GM23338 (cell line): ENCODE measurements at places on chromosomes 12 and 14. TPM values are rescaled to one million over a fixed set of nuclear protein-coding genes. Genes with fewer than 3 reads are reported as not detected.

GRCh38 chr12:24739106-24739779, 209.7 kb downstream of the BCAT1 start:
- no peaks in the 10 kb centered on the region for H3K27me3 ChIP-seq
- peaks cover 4% of the 10 kb centered on the region; the same call in 1 of the 2 replicates for H3K4me1 ChIP-seq
- H3K36me3 ChIP-seq: no peaks in the 10 kb centered on the region
- no peak overlapping the region for H3K27ac ChIP-seq
- no peak overlapping the region for H3K4me3 ChIP-seq

GRCh38 chr14:85332401-85332800, 197.5 kb upstream of the FLRT2 start:
- H3K36me3 ChIP-seq: no peaks in the 10 kb centered on the region
- H3K4me3 ChIP-seq: no peak overlapping the region
- DNase-seq: no peak
- no peak overlapping the region for H3K27ac ChIP-seq
- H3K4me1 ChIP-seq: no peaks in the 10 kb centered on the region
- H3K27me3 ChIP-seq: no peaks in the 10 kb centered on the region

- no peaks in the 10 kb centered on the region for H3K36me3 ChIP-seq
- H3K4me1 ChIP-seq: no peaks in the 10 kb centered on the region
- peak; percentile 90 for DNase-seq
- H3K4me3 ChIP-seq: no peak overlapping the region
- H3K27ac ChIP-seq: no peak overlapping the region
- H3K27me3 ChIP-seq: no peaks in the 10 kb centered on the region
Observed at GRCh38 chr14:104563742-104564615, 15.6 kb upstream of the C14orf180 start.

DNA sequence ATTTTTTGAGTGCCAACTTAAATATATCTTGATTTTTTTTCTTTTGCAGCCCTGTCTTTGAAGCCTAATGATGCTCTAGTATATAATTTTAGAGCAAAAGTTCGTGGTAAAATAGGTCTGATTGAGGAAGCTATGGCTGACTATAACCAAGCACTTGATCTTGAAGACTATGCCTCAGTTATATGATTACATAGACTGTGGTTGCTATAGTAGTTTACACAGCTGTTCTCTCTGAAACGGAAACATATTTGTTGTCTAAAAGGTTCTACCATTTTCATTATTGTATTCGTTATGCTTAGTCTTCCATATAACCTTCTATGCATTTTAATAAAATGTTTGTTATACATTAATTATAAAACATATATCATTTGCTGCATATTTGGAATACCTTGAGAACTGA, 246.7 kb downstream of the TTC6 start:
- no peaks in the 10 kb centered on the region for H3K4me1 ChIP-seq
- no peak overlapping the region for H3K4me3 ChIP-seq
- no peak overlapping the region for H3K27ac ChIP-seq
- no peaks in the 10 kb centered on the region for H3K36me3 ChIP-seq

GRCh38 chr12:49028666-49029275, 10.2 kb upstream of the PRKAG1 start:
- H3K4me1 ChIP-seq: no peaks in the 10 kb centered on the region
- H3K27me3 ChIP-seq: no peaks in the 10 kb centered on the region
- DNase-seq: no peak
- no peak overlapping the region for H3K27ac ChIP-seq
- H3K36me3 ChIP-seq: peaks cover 36% of the 10 kb centered on the region

DNA sequence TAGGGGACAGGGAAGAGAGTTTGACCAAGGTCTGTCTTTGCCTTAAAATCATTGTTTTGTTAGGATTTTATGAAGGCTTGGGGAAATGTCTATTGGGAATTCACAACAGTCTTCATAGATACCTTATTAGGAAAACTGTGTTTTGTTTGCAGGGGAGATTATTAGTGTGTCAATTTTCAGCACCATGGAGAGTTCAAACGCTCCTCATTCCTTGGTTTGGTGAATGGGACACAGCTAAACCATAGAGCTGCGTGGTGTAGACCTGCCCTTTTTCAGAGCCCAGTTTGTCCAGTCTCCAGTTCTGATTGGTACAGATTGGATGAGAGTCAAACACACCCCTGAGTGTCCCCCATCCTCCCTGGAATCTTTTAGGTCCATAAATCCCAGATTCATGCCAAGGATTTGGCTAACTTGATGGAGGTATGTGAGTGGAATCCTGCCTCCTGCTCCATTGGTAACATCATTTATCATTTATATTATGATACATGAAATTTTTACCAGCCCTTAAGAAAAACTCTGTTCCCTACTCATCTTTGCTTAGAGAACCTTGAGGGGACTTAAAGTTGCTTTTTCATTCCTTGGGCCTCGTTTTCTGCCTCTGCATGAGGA, 12.0 kb downstream of the NGDN start:
- no peaks in the 10 kb centered on the region for H3K27me3 ChIP-seq
- H3K27ac ChIP-seq: peak overlapping the region; percentile 96
- no peak overlapping the region for H3K4me3 ChIP-seq
- peak; percentile 83 for DNase-seq
- peaks cover 46% of the 10 kb centered on the region for H3K4me1 ChIP-seq
- H3K36me3 ChIP-seq: peaks cover 10% of the 10 kb centered on the region

DNA sequence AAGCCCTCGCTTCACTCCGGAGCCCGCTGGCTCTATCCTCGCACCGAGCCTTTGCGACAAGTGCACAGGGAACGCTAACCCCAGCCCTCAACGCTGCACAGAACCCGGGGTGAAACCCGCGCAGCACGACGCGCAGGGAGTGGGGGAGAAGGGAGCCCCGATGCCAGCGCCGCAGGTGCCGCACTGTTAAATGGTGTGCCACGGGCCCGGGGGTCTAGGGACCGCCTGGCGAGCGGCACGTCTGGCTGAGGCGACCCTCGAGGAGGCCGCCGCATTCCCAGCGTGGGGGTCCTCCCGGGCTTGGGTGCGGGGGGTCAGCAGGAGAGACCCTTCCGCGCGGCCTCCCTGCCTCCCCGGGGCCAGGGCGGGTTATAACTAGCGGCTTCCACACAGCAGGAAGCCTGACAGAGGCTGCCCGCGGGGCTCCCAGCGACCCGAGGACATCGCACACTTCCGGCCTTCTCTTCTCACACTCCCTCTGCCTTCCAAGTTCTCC, 23.8 kb upstream of the LRTM2 start:
- H3K4me3 ChIP-seq: peak overlapping the region; percentile 67
- no peaks in the 10 kb centered on the region for H3K36me3 ChIP-seq
- peaks cover 11% of the 10 kb centered on the region; the same call in 1 of the 2 replicates for H3K4me1 ChIP-seq
- H3K27ac ChIP-seq: no peak overlapping the region
- DNase-seq: peak; percentile 51
- H3K27me3 ChIP-seq: peaks cover 5% of the 10 kb centered on the region

- no peak for DNase-seq
- H3K36me3 ChIP-seq: no peaks in the 10 kb centered on the region
- no peak overlapping the region for H3K4me3 ChIP-seq
- no peaks in the 10 kb centered on the region for H3K27me3 ChIP-seq
- H3K4me1 ChIP-seq: peaks cover 9% of the 10 kb centered on the region; the same call in 1 of the 2 replicates
Observed at GRCh38 chr14:100893760-100894159, 9.8 kb downstream of the RTL1 start.

- no peak overlapping the region for H3K4me3 ChIP-seq
- DNase-seq: no peak
- no peaks in the 10 kb centered on the region for H3K36me3 ChIP-seq
- H3K4me1 ChIP-seq: peaks cover 7% of the 10 kb centered on the region; the same call in 1 of the 2 replicates
- no peaks in the 10 kb centered on the region for H3K27me3 ChIP-seq
Observed at GRCh38 chr14:55097881-55098560, 31.0 kb upstream of the LGALS3 start.

GRCh38 chr12:66848967-66849366, 170.1 kb upstream of the GRIP1 start:
- no peaks in the 10 kb centered on the region for H3K27me3 ChIP-seq
- H3K27ac ChIP-seq: no peak overlapping the region
- no peak overlapping the region for H3K4me3 ChIP-seq
- DNase-seq: peak; percentile 9
- no peaks in the 10 kb centered on the region for H3K36me3 ChIP-seq
- no peaks in the 10 kb centered on the region for H3K4me1 ChIP-seq

DNA sequence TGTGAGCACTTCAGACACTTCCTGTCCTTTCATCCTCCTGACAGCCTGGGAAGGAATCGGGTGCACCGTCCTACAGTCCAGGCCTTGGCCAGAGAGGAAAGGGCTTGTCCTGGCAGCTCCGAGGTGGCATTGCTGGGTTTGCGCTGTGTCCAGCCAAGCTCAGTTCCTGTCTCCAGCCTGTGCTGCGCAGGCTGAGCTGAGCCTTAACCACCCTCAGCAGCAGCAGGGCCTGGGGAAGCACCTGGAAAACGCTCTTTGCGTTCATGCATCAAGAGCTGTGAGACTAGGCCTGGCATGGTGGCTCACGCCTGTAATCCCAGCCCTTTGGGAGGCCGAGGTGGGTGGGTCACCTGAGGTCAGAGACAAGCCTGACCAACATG, 33.7 kb upstream of the EML1 start:
- no peak for DNase-seq
- no peak overlapping the region for H3K4me3 ChIP-seq
- 0 out of 2 replicates have a peak, but pooled peaks cover 13% of the 10 kb centered on the region for H3K4me1 ChIP-seq
- H3K27me3 ChIP-seq: no peaks in the 10 kb centered on the region
- H3K27ac ChIP-seq: no peak overlapping the region

DNA sequence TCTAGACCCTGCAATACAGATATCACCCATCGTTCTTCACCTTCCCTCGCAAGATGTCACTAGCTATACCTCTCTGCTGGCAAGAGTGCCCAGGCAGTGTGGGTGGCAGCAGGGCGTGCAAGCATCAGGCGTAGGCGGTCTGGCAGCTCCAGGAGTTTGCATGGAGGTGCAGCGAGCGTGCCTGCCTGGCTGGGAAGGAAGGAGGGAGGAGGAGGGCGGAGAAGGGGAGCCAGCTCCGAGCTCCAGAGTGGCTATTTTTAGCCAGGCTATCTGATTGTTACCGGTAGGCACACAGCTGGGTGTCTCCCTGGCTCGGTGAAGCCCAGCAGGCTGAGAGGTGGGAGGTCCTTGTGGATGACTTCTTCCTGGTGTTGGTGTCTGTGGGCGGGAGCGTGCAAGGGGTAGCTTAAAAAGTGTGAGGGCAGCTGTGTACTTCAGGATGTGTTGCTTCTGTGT, 6.2 kb downstream of the FOXJ2 start:
- peaks cover 57% of the 10 kb centered on the region for H3K4me1 ChIP-seq
- no peaks in the 10 kb centered on the region for H3K27me3 ChIP-seq
- peak; percentile 90 for DNase-seq
- peak overlapping the region; percentile 54 for H3K4me3 ChIP-seq

- no peak overlapping the region for H3K4me3 ChIP-seq
- no peaks in the 10 kb centered on the region for H3K27me3 ChIP-seq
- H3K27ac ChIP-seq: no peak overlapping the region
- no peak for DNase-seq
- H3K36me3 ChIP-seq: no peaks in the 10 kb centered on the region
- no peaks in the 10 kb centered on the region for H3K4me1 ChIP-seq
Observed at GRCh38 chr12:91973813-91974212, 171.8 kb downstream of the BTG1 start.

- H3K4me1 ChIP-seq: peaks cover 22% of the 10 kb centered on the region
- 0 out of 2 replicates have a peak overlapping the region, but pooled peaks have one; percentile 4 for H3K4me3 ChIP-seq
- no peaks in the 10 kb centered on the region for H3K27me3 ChIP-seq
- no peaks in the 10 kb centered on the region for H3K36me3 ChIP-seq
- DNase-seq: peak; percentile 84
Observed at GRCh38 chr14:55103005-55103640, 25.9 kb upstream of the LGALS3 start.

GRCh38 chr12:125292700-125293099, 227.5 kb downstream of the AACS start:
- H3K4me3 ChIP-seq: no peak overlapping the region
- H3K27ac ChIP-seq: no peak overlapping the region
- peaks cover 6% of the 10 kb centered on the region for H3K4me1 ChIP-seq
- DNase-seq: no peak
- H3K36me3 ChIP-seq: no peaks in the 10 kb centered on the region
- no peaks in the 10 kb centered on the region for H3K27me3 ChIP-seq

- no peak overlapping the region for H3K4me3 ChIP-seq
- no peak for DNase-seq
- no peak overlapping the region for H3K27ac ChIP-seq
- no peaks in the 10 kb centered on the region for H3K27me3 ChIP-seq
- peaks cover 34% of the 10 kb centered on the region for H3K4me1 ChIP-seq
- H3K36me3 ChIP-seq: no peaks in the 10 kb centered on the region
Observed at GRCh38 chr14:89588016-89588415, 171.0 kb upstream of the FOXN3 start.

DNA sequence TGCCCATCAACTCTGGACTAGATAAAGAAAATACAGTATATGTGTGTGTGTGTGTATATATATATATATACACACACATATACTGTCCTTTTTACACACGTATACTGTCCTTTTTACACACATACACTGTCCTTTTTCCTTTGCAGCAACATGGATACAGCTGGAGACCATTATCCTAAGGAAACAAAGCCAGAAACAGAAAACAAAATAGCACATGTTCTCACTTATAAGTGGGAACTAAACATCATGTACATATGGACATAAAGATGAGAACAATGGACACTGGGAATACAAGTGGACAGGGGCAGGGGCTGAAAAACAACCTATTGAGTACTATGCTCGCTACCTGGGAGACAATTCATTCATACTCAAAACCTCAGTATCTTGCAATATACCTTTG, 23.7 kb downstream of the VDR start:
- H3K4me1 ChIP-seq: peaks cover 6% of the 10 kb centered on the region; the same call in 1 of the 2 replicates
- no peaks in the 10 kb centered on the region for H3K36me3 ChIP-seq
- no peak for DNase-seq
- H3K4me3 ChIP-seq: no peak overlapping the region
- no peaks in the 10 kb centered on the region for H3K27me3 ChIP-seq

DNA sequence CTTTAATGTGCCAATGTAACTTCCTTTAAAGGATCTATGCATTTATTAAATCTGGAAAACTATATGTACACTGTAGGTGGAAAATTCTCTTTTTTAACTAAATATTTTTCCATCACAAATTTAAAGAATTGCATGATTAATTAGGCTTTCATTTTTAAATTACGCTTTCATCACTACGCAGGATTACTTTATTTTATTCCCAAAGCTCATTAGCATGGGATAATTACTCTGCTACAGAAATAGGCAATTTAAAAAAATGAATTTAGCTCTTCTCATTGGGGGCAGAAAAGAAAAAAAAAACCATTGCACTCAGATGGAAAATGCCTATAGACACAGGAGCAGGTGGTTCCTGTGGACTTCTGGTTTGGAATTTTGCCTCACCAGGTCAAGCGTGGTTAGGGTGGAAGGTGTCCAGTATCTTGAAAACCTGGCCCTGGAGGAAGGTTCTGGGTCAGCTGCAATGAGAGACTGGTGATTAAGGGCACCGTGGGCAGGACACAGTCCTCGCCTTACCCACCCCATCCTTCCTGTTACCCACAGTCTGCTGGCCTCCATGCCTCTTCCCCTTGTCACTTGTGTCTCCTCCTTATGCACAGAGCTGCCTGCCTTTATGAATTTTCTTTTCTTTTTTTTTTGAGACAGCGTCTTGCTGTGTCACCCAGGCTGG, 17.3 kb upstream of the RIN3 start:
- H3K27ac ChIP-seq: no peak overlapping the region
- no peak for DNase-seq
- no peak overlapping the region for H3K4me3 ChIP-seq
- H3K27me3 ChIP-seq: no peaks in the 10 kb centered on the region
- H3K4me1 ChIP-seq: no peaks in the 10 kb centered on the region

The DCN gene
- total RNA-seq: not detected in 2 replicates

The CCDC175 gene
- total RNA-seq: not detected in 2 replicates

The LTBP2 gene
- total RNA-seq: 0.49 and 2.1 TPM in 2 replicates

The COX8C gene
- not detected in 2 replicates for total RNA-seq

The B4GALNT3 gene
- 15.8 and 31.3 TPM in 2 replicates for total RNA-seq

The GYS2 gene
- not detected in 2 replicates for total RNA-seq

The CSRP2 gene
- 166 and 208 TPM in 2 replicates for total RNA-seq

The FAM181A gene
- not detected in 2 replicates for total RNA-seq

The EML5 gene
- total RNA-seq: 1.0 and 1.6 TPM in 2 replicates

The MIP gene
- not detected in 2 replicates for total RNA-seq
